ENCODE measurements at places on chromosomes 2 and 18. TPM values are rescaled to one million over a fixed set of nuclear protein-coding genes. Genes with fewer than 3 reads are reported as not detected.

DNA sequence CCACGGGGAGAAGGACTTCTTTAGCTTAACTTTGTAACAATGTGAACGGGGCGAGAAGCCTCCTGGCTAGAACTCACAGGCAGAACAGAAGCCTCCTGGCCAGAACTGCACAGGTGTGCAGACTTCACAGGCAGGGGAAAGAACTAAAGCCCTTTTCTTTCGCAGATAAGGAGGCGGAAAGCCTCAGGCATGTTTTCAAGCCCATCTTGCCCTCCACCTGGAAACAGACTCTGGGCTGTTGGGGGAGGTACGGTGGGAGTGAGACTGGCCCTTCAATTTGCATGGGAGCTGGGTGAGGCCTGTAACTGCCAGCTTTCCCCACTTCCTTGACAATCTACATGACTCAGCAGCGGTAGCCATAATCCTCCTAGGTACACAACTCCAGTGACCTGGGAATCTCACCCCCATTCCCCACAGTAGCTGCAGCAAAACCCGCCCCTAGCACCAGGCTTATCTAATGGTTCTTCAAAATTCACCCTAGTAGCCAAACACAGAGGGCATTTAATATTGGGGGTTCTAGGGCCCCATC is 22.9 kb upstream of the ABCA12 start:
- no peak for DNase-seq

DNA sequence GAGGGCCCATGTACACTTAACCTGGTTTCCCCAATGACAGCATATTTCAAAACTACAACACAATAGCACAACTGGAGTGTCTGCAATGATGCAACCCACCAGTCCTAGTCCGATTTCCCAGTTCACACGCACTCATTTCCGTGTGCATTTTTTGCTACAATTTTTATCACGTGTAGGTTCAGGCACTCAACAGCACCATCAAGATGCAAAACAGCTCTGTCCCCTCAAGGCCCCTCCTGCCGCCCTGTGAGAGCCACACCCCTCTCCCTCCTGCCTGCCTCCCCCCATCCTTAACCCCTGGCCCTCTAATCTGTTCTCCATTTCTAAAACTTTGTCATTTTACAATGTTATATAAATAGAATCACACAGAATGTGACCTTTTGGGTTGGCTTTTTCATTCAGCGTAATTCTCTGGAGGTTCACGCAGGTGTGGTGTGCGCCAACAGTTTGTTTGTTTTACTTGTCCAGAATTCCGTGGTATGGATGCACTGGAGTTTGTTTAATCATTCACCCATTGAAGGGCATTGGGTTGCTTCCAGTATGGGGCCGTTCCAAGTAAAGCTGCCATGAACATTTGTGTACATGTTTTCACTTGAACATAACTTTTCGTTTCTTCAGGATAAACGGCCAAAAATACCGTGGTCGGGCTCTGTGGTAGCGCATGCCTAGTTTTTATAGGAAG is 8.4 kb downstream of the KCNIP3 start:
- DNase-seq, result no peak

DNA sequence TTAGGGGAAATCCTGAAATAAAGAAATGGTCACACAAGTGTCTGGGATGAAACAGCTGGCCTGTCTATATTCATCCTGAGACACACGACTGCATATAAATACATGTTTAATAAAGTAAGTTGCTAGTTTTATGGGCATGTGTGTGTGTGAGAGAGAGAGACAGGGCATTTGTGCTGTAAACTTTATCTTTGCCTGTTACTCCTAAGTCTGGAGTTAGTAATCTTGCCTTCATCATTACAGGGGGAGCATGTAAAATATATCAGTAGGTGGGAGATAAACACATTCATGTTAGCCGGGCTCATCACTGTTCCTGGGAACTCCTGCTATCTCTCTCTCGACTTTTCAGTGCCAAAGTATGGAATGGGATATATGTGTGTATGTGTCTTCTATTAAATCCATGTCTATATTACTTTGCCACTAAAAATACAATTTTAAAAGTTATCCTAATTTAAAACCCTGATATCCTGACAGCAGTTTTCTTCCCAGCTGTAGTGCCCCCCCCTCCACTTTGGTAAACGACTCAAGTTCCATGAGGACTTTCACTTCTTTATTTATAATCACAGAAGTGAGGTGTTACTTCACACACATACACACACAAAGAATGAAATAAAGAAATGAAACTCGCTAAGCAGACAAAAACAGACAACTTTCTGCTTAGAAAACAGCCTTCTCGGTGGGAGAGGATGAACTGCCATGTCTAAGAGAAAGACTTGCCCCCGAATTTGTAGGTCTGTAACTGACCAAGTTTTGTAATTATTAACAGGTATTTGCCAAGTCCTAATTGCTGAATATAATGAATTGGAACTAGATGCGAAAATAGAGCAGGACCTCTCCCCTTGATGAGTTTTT is 947 bp downstream of the ZEB2 start:
- peak; percentile 27 for DNase-seq

- no peak for DNase-seq
Measured at GRCh38 chr2:121118951-121119350, 166.1 kb downstream of the TFCP2L1 start.

Gene AMER3
- not detected for total RNA-seq

DNA sequence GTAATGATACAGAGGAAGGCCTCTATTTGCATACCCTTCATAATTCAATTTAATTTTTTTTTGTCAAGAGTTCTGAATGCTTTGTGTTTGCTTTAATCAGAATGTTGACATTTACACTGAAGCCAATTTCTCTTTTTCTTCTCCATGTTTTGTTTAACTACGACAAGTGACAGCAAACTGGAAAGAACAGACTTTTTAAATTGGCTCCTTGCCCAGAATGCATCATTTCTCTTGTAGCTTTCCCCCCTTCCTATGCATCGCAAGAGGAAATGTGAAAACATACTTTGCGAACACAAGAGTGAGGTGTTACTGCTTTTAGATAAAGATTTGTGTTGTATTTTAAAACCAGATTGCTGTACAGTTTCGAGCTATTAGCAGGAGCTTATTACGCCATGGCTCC is 955.2 kb upstream of the CELF4 start:
- DNase-seq, result no peak

DNA sequence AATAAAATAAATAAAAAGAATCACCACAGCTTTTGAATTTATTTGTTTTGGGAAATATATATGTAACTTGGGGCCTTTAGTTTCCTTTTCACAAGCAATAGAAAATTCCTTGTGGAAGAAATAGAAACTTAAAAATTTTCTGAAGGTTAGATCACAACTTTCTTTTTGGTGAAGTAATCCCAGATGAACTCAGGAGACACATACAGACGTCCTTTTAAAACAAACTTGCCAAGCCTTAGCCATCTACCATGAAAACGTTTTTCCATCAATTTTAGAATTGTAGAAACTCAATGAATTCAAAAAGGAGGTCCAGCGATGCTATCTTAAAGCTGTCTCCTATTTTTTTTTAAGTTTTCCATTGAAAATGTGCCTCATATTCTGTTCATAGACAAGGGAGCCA is 225.6 kb downstream of the ASXL3 start:
- no peak for DNase-seq

GRCh38 chr2:8675543-8675942 is 6.3 kb upstream of the ID2 start:
- DNase-seq, result no peak

DNA sequence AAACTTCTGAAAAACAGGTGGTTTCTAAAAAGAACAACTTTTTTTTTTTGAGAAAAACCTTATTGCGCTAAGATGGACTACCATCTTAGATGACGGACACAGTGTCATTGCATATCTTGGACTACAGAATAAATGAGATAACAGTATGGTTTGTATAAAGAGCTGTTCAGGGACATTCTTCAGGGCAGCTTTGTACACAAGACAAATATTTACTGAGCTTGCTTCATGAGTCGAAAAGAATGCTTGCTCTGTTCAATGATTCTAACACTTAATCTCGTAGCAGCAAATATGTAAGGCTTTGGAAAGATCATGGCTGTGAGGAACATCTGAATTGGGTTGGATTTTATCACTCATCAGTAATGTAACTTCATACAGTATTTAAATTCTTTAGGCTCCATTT is 282.5 kb upstream of the CWC22 start:
- DNase-seq, result no peak
